NCI-H345 (cell line): ENCODE measurements at places on chromosomes 6 and 20.

- DNase-seq: no peak
Observed at GRCh38 chr6:6331393-6331792, 10.9 kb upstream of the F13A1 start.

- DNase-seq: no peak
Observed at GRCh38 chr6:16480763-16481560, 242.6 kb downstream of the GMPR start.

DNA sequence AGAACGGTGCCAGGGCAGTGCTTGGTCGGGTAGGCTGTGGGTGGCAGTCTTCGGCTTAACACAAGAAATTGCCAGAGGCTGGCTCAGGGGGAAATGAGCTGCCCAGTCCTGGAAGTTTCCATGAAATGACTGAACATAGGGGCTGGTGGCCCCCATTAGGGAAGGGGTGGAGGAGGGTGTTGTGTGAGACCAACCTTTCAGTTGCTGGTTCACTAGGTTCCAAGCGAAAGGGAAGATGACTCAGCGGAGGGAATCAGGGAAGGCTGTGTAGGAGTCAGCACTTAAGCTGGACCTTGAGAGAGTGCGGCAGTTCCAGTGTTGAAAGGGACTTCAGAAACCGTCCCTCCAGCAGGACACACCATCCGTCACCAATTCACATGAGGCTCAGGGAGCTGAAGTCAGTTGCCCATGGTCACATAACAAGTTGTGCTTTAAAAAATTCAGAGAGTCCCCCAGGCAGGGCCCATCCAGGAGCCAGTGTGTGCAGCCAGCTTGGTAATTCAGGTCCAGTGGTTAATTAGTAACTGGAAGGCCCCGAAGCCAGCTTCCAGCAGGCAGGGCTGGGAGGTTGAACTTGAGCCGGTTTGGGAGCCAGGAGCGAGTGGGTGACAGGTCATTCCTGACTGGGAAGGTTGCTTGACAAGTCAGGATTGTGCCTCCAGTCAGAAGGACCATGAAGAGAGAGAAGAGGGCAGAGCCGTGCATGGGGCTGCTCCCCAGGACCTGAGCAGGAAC lies at the start of gene SGK2:
TSS of gene SGK2 (plus strand) at position 616 of the 735 bp plus-strand sequence. CDS start 7,469 bp downstream, outside the sequence.
- no peak for DNase-seq

- no peak for DNase-seq
Observed at GRCh38 chr6:9708600-9708999, 706.3 kb downstream of the TFAP2A start.

DNA sequence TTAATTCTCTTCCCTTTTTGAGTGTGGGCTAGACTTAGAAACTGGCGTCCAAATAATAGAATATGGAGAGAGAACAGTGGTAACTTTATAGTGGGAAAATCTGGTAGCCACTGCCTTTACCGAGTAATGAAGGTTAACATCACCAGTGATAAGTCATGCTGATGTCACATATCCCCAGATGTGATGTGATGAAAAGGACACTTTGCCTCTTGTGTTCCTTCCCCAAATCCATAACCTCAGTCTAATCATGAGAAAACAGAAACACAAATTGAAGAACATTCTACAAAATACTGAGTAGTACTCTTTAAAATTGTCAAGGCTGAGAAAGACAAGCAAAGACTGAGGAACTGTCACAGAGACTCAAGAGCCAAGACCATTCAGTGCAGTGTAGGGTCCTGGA lies 17.8 kb downstream of the ANKS1A start:
- no peak for DNase-seq

GRCh38 chr6:118468682-118469465 lies 79.2 kb upstream of the PLN start:
- DNase-seq: peak; percentile 95

DNA sequence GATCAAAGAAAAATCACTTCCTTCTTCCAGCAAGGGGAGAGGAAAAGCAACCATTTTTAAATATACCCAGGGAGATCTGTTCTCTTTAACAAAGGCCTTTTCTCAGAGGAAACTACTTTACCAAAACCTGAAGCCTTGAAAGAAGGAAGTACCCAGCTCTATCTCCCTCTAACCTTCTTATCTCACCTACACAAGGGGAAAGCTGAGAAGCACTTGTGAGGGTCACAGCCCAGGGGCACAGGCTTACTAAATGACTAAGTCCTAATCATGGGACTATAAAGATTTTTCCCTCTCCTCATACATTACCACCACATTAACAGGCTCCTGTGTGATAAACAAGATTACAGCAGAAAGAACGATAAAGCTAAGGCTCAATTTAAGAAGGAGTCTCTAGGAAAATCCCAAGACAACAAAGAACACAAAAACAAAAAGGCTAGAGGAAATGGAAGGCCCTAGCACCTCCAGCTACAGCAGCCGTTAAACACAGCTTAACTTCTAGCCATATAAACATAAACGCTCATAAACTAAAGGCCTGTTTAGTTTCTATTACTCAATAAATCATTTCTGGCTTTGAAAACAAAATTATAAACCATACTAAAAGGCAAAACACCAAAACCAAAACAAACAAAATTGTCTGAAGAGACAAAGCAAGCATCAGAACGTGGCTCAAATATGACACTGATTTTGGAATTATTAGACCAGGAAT lies 284.9 kb upstream of the ECI2 start:
- DNase-seq: no peak

DNA sequence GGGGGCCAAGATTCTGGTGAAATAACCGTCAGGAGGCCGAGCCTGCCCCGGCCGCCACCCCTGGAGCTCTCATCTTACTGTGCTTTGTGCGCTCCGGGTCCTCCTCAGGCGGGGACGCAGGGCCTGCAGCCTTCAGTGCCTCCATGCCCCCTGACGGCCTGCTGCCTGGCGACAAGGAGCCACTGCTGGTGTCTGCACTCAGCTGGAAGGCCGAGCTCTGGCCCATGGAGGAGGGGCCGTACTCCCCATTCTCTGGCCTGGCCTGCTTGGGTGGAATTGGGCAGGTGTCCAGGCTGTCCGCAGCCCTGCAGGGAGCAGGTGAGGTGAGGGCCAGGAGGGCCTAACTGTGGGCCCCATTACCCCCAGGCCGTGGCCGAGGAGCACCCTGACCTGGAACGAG lies 5.3 kb downstream of the ZNF512B start:
- no peak for DNase-seq

- DNase-seq: no peak
Observed at GRCh38 chr20:59939879-59940128, 301 bp downstream of the PPP1R3D start.

DNA sequence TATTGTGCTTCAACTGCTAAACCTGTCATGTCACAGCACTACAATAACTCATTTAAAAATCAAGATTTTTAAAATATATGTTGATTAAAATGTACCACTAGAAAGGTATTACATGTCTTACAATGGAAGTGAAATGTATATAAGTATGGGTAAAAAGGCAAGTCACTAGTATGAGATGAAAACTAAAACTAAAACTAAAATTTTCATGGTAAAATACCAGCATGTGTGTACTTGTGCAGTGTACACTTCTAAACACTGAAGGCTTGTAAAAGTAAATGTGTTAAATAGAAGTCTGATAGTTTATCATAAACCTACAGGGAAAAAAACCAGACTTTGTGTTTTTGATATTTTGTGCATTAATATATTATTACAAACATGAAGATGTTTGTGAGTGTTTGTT lies 13.7 kb upstream of the TMEM244 start:
- no peak for DNase-seq

GRCh38 chr6:41954668-41955067 lies 13.1 kb upstream of the CCND3 start:
- no peak for DNase-seq

DNA sequence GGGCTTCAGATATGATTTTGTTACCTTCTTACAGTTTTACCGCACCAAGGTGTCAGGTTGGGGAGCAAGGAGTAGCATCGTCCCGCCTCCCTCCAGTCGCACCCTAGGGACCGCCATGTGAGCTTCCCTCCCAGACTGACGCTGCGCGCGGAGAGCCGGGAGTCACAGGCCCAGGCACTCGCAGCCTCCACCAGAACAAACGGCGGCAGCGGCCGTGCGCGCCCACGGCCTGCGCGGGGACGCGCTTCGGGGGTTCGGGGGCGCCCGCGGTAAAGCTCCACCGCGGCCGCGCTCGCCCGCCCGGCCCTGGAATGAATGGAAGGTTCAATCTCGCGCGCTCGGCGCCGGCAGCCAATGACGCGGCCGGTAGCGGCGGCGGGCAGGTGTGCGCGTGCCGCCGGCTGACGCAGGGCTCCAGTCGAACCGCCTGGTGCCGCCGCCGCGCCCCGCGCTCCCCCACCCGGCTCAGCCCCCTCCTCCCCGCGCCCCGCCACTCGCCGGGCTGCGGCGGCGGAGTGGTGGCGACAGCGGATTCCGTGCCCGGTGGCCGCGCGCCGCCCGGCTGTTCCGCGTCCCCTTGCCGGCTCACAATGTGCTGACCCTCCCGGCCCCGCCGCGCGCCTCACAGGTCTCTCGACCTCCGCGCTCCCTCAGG lies 16.5 kb upstream of the LIN28B start:
- DNase-seq: no peak

DNA sequence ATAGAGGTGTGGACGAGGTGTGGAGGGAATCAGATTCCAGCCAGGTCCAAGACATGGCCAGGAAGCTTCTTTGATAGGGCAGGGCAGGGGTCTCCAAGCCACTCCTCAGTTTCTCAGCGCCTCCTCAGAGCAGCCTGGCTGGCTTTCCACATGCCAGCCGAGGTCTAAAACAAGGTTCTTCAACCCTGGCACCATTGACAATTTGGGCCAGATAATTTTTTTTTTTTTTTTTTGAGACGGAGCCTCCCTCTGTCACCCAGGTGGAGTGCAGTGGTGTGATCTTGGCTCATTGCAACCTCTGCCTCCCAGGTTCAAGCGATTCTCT lies 21.3 kb upstream of the CHMP4B start:
- DNase-seq: no peak

DNA sequence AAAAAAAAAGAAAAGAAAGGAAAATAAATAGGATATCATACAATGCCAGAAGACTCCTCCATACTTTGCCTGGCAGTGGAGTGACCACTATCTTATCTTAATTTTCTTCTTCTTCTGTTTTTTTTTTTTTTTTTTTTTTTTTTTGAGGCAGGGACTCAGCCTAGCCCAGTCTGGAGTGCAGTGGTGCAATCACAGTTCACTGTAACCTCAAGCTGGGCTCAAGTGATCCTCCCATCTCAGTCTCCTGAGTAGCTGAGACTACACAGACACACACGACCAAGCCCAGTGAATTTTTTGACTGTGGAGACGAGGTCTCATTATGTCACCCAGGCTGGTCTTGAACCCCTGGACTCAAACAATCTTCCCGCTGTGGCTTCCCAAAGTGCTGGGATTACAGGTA lies 17.1 kb upstream of the MMP9 start:
- DNase-seq: no peak

DNA sequence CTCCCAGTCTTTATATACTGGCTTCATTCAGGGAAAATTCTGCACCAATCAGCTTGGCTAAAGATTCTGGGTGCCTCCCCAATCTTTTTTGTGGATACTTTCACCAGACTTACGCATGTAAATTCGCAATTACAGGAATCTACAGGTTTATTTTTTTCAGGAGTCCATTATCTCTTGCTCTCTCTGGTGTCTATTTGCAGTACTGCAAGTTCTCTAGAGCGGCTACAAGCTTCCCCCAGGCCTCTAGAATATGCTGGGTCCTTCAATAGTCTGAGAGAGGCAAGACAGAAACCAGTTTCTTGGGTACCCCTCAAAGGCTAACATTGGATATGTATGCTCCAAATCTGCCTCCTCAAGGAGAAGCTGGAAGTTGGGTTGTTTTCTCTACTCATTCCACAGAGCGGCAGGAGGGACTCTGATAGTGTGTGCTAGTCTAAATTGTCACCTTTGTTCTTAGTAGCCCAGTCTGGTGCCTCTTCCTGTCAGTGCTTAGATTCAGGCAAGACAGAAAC lies 58.5 kb downstream of the SUN5 start:
- no peak for DNase-seq

- DNase-seq: no peak
Observed at GRCh38 chr20:59346061-59346460, 45.6 kb downstream of the EDN3 start.

DNA sequence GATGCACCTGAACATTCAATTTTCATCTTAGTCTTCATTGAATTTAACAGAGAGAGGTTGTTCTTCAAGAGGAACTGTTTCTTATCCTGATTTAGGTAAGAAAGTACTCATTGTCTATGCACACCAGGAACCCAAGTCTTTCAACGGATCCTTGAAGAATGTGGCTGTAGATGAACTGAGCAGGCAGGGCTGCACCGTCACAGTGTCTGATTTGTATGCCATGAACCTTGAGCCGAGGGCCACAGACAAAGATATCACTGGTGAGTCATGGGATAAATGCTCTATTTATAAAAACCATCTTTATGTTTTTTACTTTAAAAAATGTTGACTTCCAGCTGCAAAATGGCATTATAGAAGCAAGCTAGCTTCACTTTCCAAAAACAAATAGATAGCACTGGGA lies 10.2 kb downstream of the NQO2 start:
- DNase-seq: no peak

GRCh38 chr6:37809197-37809543 lies 10.4 kb upstream of the ZFAND3 start:
- no peak for DNase-seq

- no peak for DNase-seq
Observed at GRCh38 chr6:73669005-73669404, 15.2 kb upstream of the SLC17A5 start.

DNA sequence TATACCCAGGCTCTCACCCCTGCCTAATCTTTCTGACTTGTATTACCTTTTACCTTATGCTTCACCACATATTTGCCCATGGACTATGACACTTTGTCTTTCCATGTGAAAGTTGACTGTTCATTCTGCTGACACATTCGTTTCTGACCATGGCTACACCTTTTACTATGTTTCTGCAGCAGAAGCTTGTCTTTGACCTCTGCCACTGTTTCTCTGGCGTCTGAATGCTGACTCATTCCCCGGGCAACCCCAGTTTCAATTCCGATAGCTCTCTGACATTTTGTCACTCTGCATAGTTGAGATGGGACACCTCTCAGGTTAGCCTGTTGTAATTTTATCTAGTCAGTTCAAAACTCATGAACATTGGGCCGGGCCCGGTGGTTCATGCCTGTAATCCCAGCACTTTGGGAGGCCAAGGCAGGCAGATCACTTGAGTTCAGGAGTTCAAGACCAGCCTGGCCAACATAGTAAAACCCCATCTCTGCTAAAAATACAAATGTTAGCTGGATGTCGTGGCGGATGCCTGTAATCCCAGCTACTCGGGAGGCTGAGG lies 50.7 kb downstream of the SLC26A8 start:
- no peak for DNase-seq

DNA sequence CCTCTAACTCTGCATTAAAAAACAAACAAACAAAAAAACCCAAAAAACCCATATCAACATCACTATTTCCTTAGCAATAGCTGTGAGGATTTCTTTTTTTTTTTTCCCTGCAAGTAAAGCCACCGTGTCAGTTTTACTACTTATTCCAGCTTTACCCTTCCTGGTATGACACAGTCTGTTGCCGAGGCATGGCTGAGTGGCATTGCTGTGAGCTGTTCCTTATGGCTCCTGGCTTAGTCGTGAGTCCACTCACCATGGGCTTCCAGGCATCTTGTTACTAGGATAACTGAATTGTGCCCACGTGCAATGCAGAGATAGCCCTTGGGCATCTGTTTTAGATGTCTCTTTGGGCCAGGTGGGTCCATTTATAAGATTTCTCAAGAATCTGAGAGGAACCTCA lies 84.8 kb downstream of the LRRC1 start:
- no peak for DNase-seq
